Stimulated activated CD8-positive, alpha-beta memory T cell treated with anti-CD3 and anti-CD28 coated beads, Interleukin-4, amount 100 ng/mL, for 1 hour (primary cell): ENCODE measurements at places on chromosomes 1 and 21.

DNA sequence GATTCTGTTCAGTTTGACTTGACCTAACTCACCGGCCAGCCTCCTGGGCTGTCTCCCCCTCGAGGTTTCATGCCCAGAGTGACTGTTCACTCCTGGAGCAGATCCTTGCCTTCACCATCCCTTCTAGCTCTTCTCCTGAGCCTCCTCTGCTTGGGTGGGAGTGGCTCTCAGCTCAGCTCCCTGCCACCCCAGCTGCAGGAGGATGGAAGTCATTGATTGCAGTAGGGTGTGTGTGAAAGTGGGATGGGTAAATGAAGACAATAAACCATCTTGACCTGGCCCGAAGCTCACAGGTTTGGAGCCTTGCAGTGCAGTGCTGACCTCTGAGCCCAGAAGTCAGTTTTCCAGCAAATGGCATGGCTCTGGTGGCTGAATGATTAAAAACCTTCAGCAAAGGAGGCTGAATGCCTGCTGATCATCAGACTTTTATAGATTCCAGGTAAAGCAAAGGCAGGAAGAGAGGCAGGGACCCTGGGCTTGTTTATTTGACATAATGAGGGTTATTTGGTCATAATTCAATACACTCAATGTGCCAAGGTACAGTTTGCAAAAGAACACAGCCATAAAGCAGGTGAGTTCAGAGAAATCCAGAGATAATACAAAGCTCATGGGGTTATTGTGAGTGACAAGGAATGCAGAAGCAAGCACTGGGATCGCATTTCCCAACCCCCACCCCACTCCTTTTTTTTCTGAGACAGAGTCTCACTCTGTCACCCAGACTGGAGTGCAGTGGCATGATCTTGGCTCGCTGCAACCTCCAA is 17.5 kb upstream of the TFF3 start:
- no peak for DNase-seq

DNA sequence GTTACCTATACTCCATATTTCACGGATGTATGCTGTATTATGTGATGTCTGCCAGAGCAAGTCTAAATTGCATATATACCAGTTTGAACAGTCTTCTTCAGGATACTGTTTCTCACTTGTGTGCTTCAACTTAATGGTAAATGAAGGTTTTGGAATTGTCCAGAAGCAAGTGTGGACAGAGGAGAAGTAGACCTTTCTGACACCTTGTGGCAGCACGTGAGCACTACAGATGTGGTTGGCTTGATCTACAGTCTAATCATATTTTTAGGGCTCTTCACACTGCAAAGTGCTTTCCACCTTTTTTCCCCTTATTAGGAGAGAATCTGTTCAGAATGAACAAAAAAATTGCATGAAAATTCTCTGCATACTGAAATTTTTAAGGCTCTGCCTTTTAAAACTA is 10.9 kb downstream of the MORC3 start:
- DNase-seq, result peak; percentile 9

- DNase-seq, result no peak
Measured at GRCh38 chr1:181126871-181127587, 38.5 kb downstream of the IER5 start.

DNA sequence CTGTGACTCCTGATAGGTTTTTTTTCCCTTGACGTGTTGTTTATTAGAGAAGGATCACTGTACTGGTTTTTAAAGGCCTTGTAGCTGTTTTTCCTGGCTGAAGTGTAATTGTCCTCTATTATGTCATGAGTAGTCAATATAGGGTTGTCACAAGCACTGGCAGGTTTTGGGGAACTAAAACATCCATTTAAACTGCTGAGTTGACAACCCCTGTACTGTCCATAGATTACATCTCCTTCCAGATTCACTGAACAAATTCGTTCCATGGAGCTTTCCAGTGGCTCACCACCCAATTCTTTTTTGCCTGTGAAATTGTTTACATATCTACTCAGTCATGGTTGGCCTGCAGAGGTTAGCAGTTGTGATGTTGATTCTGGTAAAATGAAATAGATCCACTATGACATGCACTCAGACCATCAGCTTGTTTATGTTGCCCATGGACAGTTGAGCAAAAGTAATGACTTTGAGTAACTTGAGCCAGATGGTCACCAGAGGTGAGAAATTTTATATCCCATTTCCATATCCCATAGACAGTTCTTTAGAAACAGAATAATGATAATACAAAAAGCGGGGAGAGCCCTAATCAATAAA is 59.9 kb upstream of the QSOX1 start:
- no peak for DNase-seq

- DNase-seq, result no peak
Measured at GRCh38 chr1:156746728-156747631, 4.5 kb downstream of the HDGF start.

DNA sequence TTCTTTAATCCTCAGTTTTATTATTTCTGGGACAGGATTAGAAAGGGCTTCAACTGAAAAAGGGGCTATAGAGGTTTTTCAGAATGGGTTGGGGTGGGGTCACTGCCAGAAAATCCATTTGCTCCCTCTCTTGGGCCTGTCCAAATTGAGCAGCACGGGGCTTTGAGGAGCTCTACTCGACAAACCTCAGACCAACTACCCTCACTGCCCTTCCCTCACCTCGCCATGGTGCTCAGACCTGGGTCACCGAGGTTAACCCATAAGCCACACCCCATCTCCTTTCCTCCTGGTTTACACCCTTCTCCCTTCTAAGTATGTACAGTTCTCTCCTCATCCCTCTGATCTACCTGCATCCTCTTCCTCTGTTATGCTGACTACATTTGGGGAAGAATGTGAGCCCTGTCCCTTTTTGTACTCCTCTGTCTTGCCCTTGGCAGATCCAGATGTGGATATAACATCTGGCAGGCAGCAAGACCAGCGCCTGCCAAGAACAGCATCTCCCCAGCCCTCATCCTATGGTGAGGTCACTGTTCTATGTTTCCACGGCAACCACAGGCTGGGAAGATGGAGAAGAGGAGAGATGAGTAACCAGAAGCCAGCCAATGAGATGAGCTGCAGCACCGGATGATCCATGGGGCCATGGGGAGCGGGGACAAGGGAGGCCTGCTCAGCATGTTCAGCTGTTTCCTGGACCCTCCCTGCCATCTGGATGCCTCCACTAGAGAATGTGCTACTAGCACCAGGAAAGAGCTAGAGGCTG is 3.7 kb upstream of the FABP3 start:
- no peak for DNase-seq

- no peak for DNase-seq
Measured at GRCh38 chr1:54259546-54260140, 59.7 kb downstream of the MRPL37 start.

DNA sequence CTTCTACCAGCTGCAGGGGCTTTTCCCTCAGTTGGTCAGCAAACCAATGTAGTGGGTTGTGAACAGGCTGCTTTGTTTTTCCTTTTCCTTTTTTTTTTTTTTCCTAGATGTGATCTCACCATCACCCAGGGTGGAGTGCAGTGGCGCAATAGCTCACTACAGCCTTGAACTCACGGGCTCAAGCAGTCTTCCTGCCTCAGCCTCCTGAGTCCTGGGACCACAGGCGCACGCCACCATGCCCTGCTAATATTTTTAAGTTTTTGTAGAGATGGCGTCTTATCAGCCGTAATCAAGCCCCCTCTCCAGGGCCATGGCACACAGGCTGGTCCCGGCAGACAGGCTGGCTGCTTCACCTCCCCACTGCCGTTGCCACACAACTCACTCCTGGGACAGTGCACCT is 3.4 kb upstream of the TRIM11 start:
- no peak for DNase-seq

DNA sequence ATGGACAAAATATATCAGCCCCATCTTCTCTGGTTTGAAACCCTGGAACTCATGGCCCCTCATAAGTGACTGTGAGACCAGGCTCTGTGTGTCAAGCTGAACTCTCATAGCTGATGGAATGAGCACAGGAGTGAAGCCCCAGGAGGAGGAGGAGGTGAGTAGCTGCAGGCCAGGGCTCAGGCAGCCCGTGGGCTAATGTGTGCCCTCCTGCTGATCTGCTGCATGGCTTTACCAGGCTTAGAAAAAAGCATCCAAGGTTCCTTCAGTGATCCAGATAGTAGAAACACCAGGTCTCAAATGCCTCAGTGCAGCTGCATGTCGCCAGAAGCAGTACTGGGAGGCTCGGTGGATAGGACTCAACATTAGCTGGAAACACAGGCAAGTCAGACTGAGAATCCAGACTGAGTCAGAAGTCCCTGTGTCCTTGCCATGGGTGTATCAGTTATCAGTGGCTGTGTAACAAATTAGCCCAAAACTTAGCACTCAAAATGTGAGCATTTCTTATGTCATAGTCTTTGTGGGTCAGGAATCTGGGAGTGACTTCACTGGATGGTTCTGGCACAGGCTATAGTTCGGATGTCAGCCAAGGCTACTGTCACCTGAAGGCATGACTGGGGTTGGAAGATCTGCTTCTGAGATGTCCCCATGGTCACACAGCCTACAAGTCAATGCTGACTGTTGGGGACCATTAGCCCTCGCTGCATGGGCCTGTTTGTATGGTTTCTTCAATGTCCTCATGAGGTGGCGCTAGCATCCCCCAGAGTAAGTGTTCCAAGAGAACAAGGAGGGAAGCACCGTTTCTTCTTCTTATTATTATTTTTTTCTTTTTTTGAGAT is 255.4 kb upstream of the IRF2BP2 start:
- no peak for DNase-seq

DNA sequence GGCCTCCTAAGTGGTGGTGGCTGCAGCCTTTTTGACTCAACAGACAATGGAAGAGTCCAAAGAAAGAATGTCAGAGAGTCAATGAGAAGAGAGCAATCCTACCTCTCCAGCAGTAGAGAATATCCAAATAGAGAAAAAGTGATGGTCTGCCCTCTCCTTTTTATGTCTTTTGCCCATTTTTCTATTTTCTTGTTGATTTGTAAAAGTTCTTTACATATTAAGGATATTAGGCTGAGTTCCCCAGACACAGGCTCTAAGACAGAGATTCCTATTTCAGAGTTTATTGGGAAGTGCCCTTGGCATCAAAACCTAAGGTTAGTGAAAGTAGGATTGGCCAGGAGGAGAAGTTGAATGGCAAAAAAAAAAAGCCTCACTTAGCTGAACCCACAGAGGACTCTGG is 20.3 kb upstream of the SLC30A1 start:
- no peak for DNase-seq

GRCh38 chr1:67126111-67126746 is 8.5 kb downstream of the C1orf141 start:
- DNase-seq, result no peak

GRCh38 chr1:12185036-12185917 is 18.5 kb downstream of the TNFRSF1B start:
- no peak for DNase-seq

GRCh38 chr1:19439464-19440171 is 45.7 kb downstream of the CAPZB start:
- DNase-seq, result no peak

DNA sequence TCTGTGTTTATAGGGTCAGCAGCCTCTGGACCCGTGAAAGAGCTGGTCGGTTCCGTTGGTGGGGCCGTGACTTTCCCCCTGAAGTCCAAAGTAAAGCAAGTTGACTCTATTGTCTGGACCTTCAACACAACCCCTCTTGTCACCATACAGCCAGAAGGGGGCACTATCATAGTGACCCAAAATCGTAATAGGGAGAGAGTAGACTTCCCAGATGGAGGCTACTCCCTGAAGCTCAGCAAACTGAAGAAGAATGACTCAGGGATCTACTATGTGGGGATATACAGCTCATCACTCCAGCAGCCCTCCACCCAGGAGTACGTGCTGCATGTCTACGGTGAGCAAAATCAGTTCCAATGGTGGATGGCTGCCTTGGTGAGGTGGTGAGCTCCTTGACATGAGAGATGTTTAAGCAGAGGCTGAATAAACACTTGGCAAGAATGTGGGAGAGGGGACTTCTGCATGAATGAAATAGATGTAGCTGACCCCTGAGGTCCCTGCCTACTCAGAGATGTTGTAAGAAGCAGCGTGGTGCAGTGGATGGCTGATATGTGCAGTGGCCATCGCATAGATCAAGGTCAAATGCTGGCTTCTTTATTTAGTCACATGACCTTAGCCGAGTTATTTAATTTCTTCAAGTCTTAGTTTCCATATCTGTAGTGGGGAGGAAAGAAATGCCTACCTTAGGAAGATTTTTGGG is 9.3 kb downstream of the SLAMF7 start:
- DNase-seq, result no peak

- no peak for DNase-seq
Measured at GRCh38 chr21:35609263-35609662, 451.1 kb downstream of the SETD4 start.

DNA sequence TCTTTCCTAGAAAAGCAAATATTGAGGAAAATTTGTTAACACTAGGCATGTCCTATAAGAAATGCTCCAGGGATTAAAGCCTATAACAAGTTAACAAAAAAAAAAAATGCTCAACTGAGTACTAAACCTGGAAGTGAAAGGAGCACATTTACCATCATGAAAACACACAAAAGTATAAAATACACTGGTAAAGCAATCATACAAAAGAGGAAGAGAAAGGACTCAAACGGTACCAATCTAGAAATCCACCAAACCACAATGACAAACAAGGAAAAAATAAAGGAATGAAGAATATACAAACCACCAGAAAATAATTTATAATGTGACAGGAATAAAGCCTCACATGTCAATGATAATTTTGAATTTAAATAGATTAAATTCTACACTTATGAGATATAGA is 21.2 kb downstream of the CD1E start:
- DNase-seq, result no peak

GRCh38 chr1:64691626-64692025 is 53.2 kb upstream of the RAVER2 start:
- no peak for DNase-seq
